Uterus (tissue), 4 donors: ENCODE measurements at places on chromosomes 3 and 15. TPM values are rescaled to one million over a fixed set of nuclear protein-coding genes. Genes with fewer than 3 reads are reported as not detected.

The ZIC1 gene
- not detected for total RNA-seq

The PCLAF gene
- total RNA-seq: not detected

The BBS4 gene
- 11.5 TPM for total RNA-seq

The CACNA2D2 gene
- total RNA-seq: under 0.01 TPM

The ASB14 gene
- not detected for total RNA-seq

DNA sequence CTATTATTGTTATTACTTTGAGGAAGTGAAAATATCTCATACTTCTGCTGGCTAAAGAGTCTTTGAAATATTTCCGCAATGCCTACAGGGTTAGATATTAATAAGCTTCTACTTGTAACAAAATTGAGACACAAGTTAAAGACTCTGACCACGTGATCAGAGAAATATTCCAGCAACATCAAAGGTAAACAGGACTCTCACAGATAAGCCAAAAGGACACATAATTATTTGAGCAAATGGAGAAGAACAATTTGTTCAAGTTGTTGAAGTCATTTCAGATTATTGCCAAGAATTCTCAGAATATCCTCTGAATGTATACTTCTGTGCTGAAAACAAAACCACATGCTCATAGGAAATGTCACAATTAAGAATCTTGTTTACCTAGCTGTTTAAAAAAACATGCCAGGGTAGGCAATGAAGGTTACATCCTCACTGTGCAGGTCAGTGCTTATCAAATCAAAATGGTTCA lies 225.8 kb upstream of the ALCAM start:
- H3K27ac ChIP-seq: no peak overlapping the region
- no peak for DNase-seq
- no peaks in the 10 kb centered on the region for H3K27me3 ChIP-seq
- H3K36me3 ChIP-seq: no peaks in the 10 kb centered on the region
- no peaks in the 10 kb centered on the region for H3K4me1 ChIP-seq

DNA sequence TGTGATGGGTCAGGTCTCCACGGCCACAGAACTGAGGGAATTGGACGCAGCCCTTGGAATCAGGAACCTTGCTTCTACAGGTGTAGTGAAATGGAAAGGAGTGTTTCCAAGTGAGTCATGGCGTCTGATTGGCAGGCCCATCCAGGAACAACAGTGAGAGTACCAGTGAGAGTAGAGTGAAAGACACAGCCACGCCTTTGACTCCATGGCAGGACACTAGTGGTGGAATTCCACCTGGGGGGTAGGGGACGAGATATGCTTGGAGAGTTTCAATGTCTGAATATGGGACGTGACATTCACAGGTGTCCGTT lies 3.0 kb upstream of the SLC28A1 start:
- H3K4me1 ChIP-seq: no peaks in the 10 kb centered on the region
- no peaks in the 10 kb centered on the region for H3K27me3 ChIP-seq
- H3K36me3 ChIP-seq: no peaks in the 10 kb centered on the region

DNA sequence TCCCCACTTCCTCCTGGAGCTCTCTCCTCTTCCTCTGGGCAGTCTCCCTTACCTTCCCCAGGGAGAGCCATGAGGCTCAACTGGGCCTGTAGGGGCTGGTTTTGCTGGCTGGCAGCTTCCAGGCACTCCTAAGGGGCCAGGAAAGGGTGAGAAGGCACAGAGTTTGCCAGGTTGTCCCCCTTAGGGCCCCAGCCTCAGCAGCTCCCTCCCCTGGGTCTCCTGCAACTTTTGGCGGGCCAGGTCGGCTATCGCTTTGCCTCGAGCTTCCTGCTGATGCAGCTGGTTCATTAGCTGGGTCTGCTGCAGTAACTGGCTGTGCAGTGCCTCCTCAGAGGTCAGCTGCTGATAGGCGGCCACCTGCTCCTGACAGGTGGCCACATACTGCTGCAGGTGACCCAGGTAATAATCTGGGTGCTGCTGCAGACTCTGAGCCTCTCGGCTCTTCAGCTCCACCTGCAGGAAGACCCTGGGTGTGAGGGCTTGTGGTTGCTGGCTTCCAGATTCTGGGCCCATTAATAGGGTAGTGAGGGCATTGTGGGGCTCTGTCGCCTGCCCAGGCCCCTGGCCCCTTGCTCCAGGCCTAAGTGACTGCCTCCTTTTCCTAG lies 29.7 kb upstream of the OR4F6 start:
- DNase-seq: no peak
- no peaks in the 10 kb centered on the region for H3K27me3 ChIP-seq
- H3K4me3 ChIP-seq: no peak overlapping the region
- H3K27ac ChIP-seq: no peak overlapping the region

- H3K4me1 ChIP-seq: no peaks in the 10 kb centered on the region
- no peak overlapping the region for H3K27ac ChIP-seq
- DNase-seq: no peak
- H3K27me3 ChIP-seq: no peaks in the 10 kb centered on the region
These were observed 94.3 kb downstream of the AQP9 start for GRCh38 chr15:58232281-58233065.
